ENCODE measurements at places on chromosomes 16 and 17.

GRCh38 chr17:45436161-45436560 is 3.5 kb upstream of the ARHGAP27 start:
- DNase-seq, result no peak

DNA sequence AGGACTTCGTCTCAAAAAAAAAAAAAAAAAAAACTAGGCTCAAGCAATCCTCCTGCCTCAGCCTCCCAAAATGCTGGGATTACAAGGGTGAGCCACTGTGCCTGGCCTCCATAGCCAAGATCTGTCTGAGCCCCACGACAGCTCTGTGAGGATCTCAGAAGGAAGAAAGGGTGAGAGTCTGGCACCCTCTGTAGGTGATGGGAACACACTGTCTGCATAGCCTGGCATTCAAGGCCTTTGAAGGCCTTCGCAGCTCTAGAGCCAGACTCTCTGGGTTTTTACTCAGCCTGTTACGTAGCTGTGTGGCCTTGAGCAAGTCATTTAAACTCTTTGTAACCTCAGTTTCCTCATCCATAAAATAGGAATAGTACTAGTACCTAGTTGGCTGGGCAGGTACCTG is 6.3 kb upstream of the XPO6 start:
- peak; percentile 43 for DNase-seq

DNA sequence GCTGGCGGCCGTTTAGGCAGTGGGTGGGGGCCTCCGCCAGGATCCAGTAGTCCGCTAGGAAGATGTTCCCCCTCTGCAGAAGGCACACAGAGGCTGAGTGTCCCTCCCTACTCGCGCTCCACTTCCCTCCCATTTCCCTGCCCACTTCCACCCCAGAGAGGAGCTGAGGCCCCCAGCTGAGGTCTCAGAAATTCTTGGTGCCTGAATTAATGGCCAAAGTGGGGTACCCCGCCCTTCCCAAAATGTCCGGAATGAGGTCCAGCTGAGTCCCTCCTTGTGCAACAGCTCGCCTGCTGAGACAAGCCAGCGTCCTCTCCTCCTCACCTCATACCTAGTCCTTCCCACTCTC is 7.9 kb downstream of the ALOXE3 start:
- no peak for DNase-seq

DNA sequence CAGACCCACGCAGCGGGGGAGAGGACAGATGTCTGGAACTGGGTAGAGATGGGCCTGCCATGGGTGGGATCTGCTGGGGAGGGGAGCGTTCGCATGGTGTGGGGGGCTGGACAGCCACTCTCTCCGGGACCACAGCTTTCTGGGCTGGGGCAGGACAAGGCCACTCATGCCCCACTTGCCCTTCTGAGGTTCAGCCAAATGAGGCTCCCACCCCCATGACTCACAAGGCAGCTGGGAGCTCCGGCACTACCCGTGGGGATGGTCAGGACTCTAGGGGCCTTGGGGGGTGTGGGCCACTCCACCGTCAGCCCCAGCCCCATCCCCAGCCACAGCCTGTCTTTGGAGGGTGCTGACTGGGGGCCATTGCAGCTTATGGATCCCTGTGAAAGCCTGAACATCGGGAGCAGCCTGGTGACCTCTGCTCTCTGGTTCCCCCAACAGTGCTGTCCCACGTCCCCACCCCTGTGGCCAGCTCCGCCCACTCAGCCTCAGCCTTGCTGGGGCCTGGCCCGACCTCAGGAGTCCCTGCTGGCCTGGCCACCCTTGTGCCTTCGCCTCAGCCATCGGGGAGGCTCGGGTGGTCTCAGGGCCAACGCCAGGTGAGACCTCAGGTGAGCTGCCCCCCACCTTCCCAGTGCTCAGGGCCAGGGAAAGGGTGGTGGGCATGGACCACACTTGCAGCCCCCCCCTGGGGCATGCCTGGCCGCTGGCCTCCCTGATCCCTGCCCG is 4.7 kb upstream of the CDH15 start:
- no peak for DNase-seq

DNA sequence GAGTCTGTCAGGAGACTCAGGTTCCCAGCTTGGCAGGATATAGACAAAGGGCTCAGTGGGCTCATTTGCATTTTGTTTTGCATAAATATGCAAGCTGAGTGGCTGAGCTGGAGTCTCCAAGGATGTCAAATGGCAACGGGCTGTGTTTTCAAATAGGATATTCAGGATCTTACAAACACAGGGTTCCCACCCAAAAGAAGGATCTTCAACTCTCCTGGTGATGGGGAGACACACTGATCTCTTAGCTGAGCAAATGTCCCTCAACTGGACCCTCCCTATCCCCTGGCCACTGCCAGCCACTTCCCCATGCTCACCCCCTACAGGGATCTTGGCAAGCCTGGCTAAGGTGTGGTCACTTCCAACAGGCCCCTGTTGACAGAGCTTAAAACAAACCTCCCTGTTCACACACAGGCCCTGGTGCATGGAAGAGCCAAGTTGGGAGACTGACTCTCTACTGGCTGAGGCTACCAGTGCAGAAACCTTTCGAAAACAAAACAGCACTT is 61.6 kb downstream of the SOX9 start:
- DNase-seq, result no peak

GRCh38 chr16:51151435-51151960 is 428 bp upstream of the SALL1 start:
- DNase-seq, result no peak

DNA sequence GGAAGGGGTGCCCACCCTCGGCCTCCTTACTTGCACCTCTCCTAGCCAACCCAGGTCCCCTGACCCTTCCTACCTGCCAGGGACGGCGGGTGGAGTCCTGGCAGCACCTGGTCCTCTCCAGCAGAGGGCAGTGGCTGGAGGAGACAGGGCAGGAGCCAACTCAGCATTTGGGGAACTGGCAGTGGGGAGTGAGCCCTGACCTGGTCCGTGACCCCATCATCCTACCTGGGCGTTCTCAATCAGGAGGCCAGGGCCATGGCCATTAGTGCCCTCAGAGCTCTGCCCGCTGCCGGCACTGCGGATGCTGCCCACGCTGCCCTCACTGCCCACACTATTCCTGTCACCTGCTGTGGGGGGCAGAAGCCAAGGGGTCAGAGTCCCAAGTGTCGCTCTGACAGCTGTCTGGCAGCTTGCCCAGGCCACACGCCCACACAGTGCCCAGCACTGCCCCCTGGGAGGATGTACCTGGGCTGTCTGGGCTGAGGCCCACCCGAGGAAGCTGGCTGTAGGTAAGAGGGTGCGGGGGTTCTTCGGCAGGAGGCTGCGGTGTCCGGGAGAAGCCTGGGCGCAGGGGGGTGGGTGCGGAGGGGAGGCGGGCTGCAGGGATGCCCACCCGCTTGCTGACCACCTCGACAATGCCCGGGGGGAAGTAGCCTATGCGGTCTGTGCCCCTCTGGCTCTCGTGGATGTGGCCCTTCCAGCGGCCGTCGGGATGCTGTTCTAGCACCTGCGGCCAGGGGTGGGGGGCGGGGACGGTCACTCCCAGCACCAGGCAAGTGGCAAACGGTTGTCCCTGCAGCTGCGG is 10.8 kb downstream of the CASKIN2 start:
- DNase-seq, result no peak

DNA sequence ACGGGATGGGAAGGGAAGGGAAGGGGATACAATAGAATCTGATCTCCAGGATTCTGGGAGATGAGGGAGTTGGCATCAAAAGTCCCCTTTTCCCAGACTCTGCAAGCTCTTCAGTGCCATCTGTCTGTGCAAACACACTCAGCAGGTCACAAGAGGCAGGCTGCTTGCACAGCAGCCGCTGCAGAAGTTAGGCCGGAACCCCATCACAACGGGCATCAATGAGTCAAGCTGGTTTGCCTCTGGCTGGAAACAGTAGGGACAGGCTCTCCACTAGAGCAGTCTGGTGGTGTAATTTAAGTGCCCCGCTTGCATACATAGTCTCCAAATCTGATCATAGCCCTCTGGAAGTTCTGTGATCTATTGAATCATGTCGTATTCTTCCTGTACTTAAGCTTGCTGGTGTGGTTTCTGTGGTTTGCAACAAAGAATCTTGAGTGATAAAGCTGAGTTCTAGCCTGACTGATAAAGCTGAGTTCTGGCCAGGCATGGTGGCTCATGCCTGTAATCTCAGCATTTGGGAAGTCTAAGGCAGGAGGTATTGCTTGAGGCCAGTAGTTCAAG is 33.7 kb upstream of the KDM8 start:
- peak; percentile 67 for DNase-seq

DNA sequence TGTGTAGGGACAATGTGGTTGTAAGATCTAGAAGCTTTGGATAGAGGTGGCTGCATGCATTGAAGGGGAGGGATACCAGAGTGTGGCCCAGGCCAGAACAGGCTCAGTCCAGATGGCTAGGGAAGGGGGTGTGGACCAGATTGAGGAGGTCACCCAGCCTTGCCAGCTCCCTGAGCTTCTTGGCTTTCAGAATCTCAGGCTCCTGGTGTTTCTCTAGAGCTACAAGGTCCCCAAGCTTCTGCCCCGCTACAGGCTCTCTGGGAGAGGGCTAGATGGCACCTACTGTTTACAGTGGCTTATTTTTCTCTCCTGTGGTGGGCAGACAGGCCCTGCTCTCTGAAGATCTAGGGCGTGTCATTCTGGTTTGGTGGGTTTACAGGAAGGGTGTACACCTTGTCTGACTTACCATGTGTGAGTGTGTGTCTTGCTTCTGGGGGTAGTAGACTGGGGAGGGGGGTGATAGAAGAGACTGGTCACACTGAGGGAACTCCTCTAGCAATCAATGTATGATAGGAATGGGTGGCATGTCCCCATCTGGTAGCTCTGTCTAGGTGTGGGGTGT is 1.1 kb downstream of the RARA start:
- no peak for DNase-seq

DNA sequence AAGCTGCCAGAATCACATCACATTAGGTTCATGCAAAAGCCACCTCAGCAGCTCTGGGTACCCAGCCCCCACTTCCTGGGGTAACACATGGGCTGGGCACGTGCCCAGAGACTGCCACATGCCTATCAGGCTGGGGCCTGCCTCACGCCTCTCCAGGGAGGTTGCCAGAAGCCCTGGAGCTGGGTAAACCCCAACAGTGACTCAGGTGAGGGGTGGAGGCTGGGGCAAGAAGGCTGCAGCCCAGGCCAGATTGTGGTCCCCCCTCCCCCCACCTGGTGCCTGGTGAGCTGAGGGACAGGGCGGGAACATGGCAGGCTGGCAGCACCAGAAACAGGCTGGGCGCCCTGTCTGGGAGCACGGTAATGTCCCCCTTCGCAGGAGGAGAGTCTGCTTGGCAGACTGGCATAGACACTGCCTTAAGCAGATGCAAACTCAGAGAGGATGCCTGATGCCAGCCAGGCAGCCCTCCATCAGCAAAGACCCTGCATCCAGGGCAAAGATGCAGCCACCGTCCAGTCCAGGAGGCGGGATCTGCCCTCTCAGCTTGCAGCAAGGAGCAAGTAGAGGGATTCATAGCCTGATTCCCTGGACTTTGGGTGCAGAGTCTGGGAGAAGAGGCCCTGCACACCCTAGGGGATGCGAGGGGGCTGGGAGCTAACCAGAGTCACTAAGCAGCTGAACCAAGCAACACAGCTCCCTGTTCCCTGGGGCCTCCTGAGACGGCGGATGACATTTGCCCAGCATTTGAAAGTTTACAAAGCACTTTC is 28.8 kb downstream of the NGFR start:
- no peak for DNase-seq

- DNase-seq, result no peak
Measured at GRCh38 chr16:66844342-66845079, at the start of gene CA7. Gene CA7, plus strand, starts transcription at chr16:66844414. Its CDS starts 74 bp downstream, at chr16:66844488.

- DNase-seq, result no peak
Measured at GRCh38 chr17:55072898-55073297, 104.3 kb downstream of the STXBP4 start.

- DNase-seq, result no peak
Measured at GRCh38 chr17:8159459-8160223, 3.1 kb downstream of the VAMP2 start.

- DNase-seq, result no peak
Measured at GRCh38 chr16:7509963-7510601, 177.4 kb downstream of the RBFOX1 start.

DNA sequence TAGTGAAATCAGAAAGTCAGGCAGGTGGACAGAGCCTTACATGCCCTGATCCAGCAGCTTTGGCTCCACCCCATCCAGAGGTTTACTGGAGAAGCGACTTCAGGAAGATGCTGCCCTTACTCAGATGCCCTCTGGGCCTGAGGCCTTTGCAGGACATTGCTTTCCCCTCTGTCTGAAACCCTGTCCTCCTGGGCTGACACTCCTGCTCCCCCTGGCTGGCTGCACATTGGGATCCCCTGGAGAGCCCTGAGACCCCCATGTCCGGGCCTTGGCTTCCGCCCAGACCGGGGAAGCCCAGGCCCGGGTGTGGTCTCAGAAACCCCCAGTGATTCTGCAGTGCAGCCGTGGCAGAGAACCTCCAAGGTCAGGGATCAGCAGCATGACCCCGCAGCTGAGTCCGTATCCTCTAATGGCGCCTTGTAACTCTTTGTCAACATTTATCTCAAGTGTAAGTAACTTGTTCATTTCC is 36.6 kb downstream of the BCO1 start:
- DNase-seq, result no peak

DNA sequence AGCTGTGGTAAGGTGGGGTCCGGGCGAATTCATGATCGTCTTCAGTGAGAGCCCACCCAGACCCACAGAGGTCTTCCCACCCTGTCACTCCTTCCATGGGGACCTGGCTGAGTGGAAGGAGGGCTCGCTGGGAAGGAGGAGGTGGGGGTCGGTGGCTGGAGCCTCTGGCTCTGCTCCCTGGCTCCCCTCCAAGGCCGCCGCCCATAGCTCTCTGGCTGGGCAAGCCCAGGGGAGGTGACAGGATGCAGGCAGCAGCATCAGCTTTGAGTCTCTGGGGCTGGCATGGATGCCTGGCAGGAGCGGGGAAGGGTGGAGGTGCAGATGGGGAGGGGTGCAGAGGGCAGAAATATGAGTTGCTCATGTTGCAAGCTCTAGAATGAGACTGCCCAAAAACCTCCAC is 147.0 kb downstream of the ENGASE start:
- DNase-seq, result no peak

DNA sequence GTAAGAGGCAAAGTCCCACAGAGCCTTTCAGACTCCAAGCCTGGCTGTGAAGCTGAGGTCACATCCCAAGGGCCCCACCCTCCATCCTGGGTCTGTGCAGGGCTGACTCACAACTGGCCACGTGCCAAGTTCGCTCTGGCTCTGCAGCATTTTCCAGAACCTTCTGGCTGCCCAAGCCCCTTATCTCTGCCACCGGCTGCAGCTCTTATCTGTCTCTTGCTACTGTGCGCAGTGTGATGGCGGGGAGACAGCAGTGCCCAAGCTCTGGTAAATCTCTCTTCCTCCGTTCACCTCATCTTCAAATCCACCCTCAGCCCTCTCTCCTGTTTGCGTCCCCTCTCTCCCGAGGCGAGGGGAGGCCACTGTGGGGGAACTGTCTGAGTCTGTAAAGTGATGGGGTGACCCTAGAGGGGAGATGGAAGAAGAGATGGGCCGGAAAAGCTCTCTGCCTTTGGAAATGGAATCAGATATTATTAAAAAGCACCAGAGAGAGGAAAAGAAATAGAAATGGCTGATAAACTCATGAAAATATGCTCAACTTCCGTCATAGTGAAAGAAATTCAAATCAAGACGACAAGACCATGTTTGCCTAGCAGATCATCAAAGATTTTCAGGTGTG is 162.7 kb upstream of the CDC42EP4 start:
- DNase-seq, result no peak

DNA sequence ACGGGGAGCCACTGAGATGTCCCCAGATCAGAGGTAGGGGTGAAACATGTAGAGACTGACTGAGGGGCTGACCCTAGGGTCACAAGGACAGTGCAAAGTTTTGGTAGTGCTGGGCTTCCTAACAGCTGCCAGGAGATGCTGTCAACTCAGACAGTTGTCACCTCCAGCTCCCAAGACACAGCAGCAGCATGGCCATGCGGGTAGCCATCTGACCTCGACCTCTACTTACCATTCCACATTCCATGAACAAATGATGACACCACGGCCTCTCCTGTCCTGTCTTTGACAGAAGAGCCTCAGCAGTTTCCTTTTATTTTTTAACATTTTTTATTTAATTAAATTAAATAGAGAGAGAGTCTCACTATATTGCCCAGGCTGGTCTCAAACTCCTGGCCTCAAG is 65.3 kb upstream of the NFAT5 start:
- DNase-seq, result no peak
